Fibroblast of pulmonary artery (primary cell): ENCODE measurements at places on chromosomes 12 and 14.
A peak's percentile ranks its signal among the peaks of the same experiment; 100 is the strongest.

DNA sequence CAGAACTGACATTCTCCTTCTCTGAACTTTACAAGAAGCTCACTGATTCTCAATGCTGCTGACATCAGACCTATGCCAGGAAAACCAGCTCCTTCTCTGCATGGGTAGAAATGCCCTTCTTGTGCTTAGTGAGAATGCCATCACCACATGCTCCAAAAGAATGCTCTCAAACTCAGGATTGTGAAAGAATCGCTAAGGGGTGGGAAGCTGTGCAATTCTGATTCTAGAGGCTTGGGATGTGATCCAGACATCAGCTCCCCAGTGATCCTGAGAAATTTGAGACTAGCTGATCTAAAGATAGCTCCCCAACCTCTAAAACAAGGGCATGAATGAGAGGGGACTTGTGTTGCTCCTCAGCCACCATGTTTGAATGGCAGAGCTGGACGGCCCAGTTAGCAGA lies 113.2 kb downstream of the DPF3 start:
- peak; percentile 73 for DNase-seq

DNA sequence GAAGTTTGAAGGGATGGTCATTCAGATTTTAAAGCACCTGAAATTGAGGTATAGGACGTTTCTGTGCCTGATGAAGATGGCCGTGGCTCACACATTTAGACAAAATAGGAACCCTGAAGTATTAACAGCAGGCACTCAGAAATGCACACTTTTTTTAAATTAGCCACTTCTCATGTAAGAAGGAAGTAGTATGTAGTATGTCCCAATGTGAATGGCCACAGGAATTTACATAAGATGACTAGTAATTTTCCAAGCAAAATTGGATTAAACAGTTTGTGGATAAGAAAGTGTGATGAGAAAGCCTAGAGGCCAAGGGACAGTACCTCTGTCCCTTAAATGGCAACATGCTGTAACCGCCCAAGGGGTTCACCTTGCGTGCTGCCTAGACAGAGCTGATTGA lies 1.8 kb upstream of the MIS18BP1 start:
- no peak for DNase-seq

DNA sequence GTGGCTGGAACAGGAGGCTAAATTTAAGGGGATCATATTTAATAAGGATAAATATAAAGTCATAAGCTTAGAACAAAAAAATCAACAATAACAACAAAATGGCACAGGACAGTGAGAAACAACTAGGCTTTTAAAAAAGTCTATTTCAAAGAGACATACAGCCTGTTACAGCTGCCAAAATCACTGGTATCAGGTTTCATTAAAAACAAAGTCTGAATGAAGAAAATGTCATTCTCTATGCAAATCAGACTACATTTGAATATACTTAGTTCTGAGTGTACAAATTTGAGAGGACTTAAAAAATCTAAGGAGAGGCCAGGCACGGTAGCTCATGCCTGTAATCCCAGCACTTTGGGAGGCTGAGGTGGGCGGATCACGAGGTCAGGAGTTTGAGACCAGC lies 44.0 kb downstream of the TFCP2 start:
- DNase-seq, result peak; percentile 6

GRCh38 chr12:116397148-116397547 lies 119.7 kb upstream of the MED13L start:
- peak; percentile 56 for DNase-seq

- DNase-seq, result no peak
Observed at GRCh38 chr14:99791476-99792209, 1.6 kb upstream of the EML1 start.

- DNase-seq, result no peak
Observed at GRCh38 chr12:48005001-48005749, 899 bp upstream of the COL2A1 start.

GRCh38 chr14:89185919-89186855 lies 230.8 kb downstream of the FOXN3 start:
- DNase-seq, result peak; percentile 63
